Astrocyte (in vitro differentiated cells and primary cell): ENCODE measurements at places on chromosomes 3 and 15.

GRCh38 chr3:94379264-94379663 lies 316.4 kb downstream of the NSUN3 start:
- no peak for DNase-seq

- DNase-seq: no peak
Observed at GRCh38 chr15:79956354-79956939, 14.5 kb downstream of the BCL2A1 start.

DNA sequence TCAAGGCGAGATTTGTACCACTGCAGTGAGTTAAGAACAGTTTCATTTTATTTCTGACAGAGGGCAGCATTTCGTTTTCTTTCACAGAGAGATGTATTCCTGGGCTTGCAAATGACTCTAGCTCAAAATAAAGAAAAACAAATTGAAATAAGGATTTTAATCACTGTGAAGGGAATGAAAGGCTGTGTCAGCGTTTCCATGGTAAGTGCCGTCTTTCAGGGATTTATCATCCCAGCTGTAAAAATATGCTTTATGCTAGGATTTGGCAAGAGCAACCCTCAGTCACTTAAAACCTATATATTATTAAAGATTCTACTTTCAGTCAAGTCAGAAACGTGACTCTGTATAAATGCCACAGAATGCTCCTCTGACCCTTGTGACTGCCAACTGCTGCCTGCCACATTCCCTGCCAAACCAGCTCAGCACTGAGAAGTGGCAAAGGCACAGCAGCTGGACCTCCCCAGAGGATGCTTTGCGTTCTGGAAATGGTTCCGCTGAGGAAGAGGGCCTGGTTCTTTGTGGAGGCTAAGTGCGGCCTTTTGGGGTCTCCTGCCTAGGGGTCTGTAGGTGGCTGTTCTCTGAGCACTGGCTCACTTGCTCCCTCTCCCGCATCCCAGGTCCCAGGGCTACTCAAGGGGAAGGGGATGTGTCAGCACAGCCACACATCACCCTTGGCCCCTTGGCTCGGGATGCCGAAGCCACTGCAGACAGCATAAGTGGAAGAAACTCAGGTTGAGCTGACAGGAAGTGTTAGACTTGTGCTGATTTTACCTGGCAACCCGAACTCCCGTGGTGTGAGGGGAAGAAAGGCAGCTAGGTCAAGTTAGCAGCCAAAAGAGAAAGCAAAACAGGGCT lies 56.6 kb upstream of the POMGNT2 start:
- DNase-seq: no peak

GRCh38 chr3:62139957-62140356 lies 233.4 kb downstream of the FEZF2 start:
- DNase-seq: peak; percentile 12

- DNase-seq: peak; percentile 48
Observed at GRCh38 chr15:71115567-71116351, 488 bp downstream of the THSD4 start.
